ENCODE measurements at places on chromosomes 4 and X.
A peak's percentile ranks its signal among the peaks of the same experiment; 100 is the strongest.

- no peak for DNase-seq
These were observed 2135.9 kb downstream of the ARAP2 start for GRCh38 chr4:34108391-34108790.

GRCh38 chr4:120857312-120857711 is 65.2 kb downstream of the PRDM5 start:
- DNase-seq = no peak

DNA sequence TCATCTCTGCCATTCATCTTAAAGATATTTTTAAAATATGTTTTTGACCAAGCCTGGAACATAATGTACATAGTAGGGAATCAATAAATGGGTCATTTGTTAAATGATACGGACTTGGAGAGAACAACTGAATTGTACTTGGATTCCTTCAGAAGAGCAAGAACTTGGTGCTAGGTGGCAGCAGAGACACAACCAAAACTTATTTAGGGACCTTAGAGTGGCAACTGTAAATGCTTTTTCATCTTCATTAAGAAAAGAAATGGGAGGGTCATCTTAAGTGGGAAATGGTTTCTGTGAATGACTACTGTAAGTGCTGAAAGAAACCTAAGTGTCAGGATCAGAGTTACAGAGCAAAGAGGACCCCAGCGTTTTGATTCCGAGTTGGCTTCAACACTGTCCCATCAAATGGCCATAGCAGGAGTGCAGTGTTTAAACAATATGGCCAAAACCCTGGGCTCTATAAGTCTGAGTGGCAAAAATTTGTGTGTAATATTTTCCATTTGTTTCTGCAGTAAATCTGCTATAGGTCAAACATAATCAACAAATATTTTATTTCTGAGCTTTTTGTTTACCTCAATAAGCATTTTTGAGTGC is 213.6 kb downstream of the PALLD start:
- no peak for DNase-seq

GRCh38 chr4:88195328-88196012 is 37.0 kb upstream of the ABCG2 start:
- no peak for DNase-seq

DNA sequence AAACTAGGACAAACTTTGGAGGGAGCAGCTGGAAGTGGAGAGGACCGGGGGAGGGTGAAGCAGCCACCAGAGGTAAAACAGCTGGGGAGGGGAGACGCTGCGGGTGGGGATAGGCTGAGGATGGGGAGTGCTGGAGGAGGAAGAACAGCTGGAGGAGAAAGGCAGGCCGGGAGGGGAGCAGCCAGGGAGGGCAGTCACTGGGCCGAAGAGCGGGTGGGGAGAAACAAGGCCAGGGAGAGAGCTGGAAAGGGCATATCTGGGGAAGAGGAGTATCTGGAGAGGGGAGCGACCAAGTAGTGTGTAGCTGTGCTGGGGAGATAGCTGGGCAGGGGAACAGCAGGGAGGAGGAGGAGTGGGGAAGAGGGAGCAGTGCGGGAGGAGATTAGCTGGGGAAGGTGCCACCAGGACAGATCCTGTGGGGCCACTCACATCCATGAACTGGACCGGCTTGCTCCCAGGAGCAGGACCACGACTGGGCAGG is 2.7 kb downstream of the SLC38A5 start:
- no peak for DNase-seq

DNA sequence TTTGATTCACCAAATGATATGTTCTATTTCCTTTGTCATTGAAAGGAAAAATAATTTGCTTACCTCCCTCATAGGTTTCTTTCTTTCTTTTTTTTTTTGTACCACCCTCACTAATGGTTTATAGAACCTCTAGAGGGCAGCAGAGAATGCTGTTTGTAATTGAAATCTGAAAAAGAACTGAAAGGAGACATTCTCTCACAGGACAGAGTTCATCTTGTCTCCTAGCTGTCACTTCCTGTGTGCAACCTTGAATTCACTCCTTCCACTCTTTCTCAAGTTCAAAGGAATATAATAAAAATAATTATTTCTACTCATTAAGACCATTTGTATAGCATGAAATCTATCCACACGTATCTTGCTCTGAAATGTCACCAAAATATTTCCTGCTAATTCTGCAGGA is 51.0 kb downstream of the GUCY1B1 start:
- DNase-seq = no peak

- no peak for DNase-seq
These were observed 443.6 kb downstream of the SPRY1 start for GRCh38 chr4:123840197-123840596.

GRCh38 chr4:20251796-20252655 is at the start of gene SLIT2:
Gene SLIT2, plus strand, starts transcription at chr4:20251905. Its CDS starts 1,911 bp downstream, at chr4:20253816.
- DNase-seq = peak; percentile 88

- no peak for DNase-seq
These were observed 192.8 kb downstream of the DCTD start for GRCh38 chr4:182724414-182724813.

DNA sequence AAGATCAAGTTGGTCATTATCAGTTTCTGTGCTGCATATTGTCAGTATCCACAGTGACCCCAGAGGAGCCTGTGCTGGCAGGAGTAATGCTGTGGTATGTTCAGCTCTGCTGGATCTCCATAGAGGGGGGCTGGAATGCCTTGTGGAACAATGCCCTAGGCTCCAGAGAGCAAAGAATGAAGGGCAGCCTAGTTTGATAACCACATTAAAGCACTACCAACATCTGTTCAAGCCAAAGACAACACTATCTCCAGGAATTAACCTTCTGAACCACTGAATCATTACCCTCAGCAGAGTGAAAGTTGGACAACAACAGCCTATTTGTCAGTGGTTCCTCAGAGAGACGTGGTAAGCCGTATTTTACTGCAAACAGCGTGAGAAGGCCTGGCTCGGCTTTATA is 192.3 kb upstream of the CXorf66 start:
- no peak for DNase-seq

- no peak for DNase-seq
These were observed 610.5 kb upstream of the TECRL start for GRCh38 chr4:65019775-65020174.

- no peak for DNase-seq
These were observed 187.3 kb downstream of the MAB21L2 start for GRCh38 chr4:150769248-150769647.

DNA sequence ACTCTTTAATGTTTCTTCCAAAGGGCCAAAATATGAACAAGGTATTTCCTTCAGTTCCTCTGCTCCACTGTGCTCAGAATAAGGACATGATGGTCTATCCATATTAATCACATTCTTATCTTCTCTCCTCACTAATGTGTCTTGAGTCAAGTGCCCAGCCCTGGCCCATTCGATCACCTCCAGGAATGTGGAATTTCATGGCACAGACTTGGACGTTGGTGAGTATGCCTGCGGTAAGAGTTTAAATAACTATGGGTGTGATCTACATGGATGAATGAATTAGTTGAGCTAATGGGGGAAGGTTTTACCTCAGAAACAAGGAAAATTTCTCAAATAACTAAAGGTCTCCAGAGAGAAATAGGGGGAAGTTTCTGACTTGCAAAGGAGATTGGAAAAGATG is 174.0 kb downstream of the NPFFR2 start:
- no peak for DNase-seq

DNA sequence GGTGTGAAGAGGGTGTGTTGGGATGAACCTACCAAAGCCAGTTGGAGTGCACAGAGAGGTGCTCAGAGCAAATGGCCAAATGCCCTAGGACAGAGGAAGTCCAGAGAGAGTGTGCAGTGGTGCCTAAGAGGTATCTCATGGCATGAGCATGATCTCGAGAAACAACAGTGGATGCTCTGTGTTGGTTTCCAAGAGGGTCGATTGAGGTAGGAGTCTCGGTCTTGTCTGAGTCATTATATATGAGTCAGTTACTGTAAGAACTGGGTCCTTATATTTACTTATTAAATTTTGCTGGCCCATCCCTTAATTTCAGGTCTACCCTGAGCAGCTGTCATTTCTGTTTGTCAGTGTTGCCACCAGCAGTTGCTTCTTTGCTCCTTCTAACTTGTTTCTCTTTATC is 86.6 kb upstream of the TMEM150C start:
- no peak for DNase-seq

DNA sequence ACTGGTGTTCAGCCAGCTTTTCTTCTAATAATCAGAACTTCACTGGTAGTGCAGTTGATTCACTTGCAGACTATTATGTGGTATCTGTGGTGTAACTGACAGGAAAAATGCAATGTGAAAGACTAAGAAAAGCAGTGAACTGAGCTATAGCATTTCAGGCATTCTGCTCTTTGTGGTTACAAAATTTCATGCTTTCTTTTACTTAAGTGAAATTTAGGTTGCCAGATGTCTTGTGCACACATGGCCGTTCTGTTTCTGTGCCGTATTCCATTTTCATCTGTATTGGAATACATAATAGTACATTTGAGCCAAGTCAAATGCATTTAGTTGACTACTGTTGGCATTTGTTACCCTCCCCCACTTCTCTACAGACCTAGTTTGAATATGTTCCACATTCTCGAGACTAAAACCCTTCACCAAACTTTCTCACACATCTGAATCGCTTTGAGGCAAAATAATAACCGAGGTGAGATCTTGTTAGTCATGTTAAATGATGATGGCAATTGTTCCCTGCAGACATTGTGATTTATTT is 8.2 kb downstream of the RTL3 start:
- no peak for DNase-seq

DNA sequence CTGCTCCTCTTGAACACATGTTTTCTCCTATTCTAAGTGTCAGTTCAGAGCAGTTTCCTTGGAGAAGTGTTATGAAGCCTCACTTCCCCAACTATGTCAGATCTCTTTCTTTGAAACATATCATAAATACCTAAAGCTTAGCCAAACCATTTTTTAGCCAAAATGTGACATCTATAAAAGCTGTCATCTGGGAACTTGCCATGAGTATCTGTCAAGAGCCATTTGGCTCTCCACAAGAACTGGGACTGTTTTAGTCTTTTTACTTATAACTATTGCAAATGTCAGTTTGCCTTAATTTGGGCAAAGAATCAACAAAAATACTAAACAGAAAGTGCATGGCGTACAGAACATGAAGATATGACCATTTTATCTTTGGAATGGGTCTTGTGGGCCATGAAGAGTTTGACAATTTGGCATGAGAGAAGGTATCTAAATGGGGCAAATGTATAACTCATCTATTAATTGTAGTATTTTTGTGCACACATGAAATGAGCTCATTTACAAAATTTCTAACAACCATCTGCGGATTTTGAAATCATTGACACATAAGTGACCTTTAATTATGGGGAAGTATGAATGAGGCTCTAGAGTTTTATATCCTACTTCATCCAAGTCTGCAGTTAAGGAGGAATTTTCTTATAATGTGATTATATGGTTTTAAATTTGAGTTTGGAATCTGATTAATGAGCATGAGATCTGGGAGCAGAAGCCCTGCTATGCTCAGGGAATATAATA is 129.1 kb upstream of the PACRGL start:
- DNase-seq = no peak

GRCh38 chrX:14930663-14931062 is 57.4 kb downstream of the MOSPD2 start:
- no peak for DNase-seq

- no peak for DNase-seq
These were observed 95.4 kb downstream of the PARM1 start for GRCh38 chr4:75028196-75028854.

DNA sequence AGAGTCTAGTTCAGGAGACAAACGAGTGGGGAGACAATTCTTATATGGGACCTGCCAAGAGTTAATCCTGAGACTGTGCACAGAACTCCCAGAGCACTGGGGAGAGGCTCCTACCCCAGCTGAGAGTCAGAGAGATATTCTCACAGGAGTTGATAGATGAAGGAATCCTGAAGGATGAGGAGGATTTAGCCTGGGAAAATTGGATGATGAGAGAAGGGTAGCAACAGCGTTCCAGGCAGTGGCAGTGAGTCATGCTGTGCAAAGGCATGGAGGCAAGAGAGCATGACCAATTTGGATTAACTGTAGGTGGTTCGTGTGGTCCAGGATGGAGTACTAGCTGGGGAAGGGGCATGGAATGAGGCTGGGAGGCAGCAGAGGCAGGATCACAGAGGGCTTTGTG is 318.6 kb downstream of the LDB2 start:
- DNase-seq = no peak

- DNase-seq = no peak
These were observed 1017.5 kb upstream of the TENM3 start for GRCh38 chr4:181225616-181226261.

DNA sequence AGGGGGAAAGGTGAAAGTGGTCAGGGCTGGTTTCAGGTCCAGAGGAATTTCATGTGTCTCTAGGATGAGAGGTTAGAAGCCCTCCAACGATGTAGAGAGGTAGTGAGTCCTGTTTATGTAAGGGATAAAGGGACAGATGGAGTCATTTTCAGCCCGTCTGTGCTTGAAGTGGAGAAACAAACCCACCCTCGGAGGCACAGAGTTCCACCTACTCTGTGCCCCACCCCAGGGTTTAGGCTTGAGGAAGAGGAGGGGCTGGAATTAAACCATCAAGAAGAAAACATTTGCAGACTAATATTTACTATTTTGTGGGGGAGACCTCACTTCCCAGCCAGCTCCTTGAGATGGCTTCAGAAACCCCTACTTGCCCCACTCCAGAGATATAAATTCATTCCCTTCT is 868 bp upstream of the GNL3L start:
- no peak for DNase-seq

DNA sequence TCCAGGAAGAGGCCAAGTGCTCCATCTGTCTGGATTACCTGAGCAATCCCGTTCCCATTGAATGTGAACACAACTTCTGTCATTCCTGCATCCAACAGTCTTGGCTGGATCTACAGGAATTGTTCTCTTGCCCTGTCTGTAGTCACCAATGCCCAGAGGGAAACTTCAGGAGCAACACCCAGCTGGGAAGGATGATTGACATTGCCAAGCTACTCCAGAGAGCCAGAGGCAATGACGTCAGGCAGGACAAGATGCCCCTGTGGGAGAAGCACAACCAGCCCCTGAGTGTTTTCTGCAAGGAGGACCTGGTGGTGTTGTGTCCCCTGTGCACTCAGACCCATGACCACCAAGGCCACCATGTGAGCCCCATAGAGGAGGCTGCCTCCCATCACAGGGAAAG is 21.3 kb upstream of the TRIM60 start:
- DNase-seq = no peak

GRCh38 chrX:30948626-30949025 is 59.6 kb upstream of the TAB3 start:
- no peak for DNase-seq

DNA sequence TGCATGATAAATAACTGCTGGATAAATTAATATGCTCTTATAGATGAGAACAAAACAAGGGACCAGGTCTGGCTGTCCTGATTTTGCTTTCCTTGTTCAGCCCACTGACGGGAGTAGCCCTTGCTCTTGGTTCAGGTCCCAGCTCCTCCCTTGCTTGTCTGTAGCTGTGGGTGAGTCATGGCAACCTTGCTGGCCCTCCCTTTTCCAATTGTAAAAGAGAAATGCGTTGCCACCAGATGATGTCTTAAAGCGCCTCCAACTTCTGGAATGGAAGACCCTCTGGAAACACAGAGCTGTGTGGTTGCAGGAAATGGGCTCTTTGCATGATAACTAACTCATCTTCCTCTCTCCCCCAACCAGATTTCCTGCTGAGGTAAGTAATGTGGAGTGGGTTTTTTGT is 171.4 kb downstream of the AASDH start:
- no peak for DNase-seq

DNA sequence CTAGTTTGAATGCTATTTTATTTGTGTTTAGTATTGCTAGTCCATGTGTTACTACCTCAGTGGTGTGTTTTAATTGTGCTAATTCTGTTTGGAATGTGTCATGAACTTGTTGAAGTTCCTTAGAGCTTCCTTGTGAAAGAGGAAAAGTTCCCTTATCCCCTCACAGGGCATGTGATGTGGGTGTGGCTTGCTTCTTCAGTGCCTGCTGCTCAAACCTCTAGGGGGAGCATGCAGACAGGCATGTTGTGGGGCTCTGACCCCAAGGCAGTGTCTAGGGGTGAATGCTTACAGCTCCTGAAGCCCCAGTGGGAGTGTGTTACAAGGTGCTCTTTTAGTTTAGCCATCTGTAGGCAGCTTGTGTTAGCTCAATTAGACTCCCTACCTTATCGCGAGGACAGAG is 86.5 kb downstream of the MAGED4 start:
- DNase-seq = no peak

Data from upper lobe of right lung (tissue), 1 donor.